ENCODE measurements at places on chromosomes 11 and 22.

DNA sequence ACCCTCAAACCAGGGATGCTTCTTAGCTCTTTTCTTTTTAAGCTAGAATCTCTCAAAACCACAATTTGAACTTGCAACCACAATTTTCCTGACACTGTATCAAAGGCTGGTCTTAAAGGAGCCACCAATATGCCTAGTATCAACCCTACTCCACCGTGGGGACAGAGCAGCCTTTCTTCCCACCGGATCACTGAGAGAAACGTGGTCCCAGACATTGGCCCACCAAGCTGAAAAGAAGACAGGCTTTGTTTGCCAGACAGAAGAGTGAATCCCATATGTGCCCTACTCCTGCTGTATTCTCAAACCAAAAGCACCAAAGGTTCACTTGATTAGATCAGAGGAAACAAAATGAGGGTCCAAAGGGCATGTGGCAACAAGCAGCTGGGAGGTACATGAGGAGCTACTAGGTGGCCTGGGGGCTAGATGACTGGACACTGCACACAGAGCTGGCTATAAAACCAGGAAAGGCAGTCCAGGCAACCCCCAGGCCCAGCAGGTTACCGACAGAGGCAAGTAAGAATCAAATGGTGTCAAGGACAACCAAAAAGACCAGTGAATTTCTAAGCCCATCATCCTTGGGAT, 3.6 kb upstream of the VWCE start:
- DNase-seq: no peak

DNA sequence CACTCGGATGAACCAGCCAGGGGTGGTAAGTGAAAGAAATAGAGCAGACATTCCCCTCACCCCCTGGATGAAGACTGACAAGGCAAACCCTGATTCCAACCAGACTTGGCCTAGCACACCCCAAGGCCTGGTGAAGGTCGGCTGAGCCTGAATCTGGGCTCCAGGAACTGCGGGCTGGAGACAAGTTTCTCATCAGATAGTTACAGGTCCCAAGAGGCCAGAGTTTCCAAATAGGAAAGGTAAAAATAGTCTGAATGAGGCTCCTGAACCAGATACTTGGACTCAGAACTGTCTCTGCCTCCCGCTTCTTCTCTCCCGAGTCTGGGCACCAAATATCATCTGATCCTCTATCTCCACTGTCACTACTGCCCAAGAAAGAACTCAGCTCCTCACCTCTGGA, 7.8 kb downstream of the ZMAT5 start:
- no peak for DNase-seq

GRCh38 chr11:69499186-69499917, 17.9 kb downstream of the LINC01488 start:
- no peak for DNase-seq

GRCh38 chr11:45022294-45023064, 71.8 kb upstream of the TP53I11 start:
- DNase-seq: no peak
